ENCODE measurements at places on chromosomes 11 and 22. TPM values are rescaled to one million over a fixed set of nuclear protein-coding genes. Genes with fewer than 3 reads are reported as not detected.

The TOP3B gene
- 24.0 TPM for total RNA-seq

The ZNF215 gene
- 0.10 TPM for total RNA-seq

The CCDC82 gene
- total RNA-seq, result 11.8 TPM

The ART5 gene
- total RNA-seq, result not detected

The BEST1 gene
- 0.63 TPM for total RNA-seq

The IL10RA gene
- total RNA-seq, result 7.8 TPM

The OR51G2 gene
- total RNA-seq, result not detected

The OTOG gene
- total RNA-seq, result not detected

The IGSF22 gene
- total RNA-seq, result 0.13 TPM

The ELMOD1 gene
- total RNA-seq, result 1.3 TPM

The CLCF1 gene
- total RNA-seq, result 0.43 TPM

The TEX12 gene
- not detected for total RNA-seq

The DERL3 gene
- 4.7 TPM for total RNA-seq

The BAD gene
- 36.0 TPM for total RNA-seq

Data from left lobe of liver (tissue), 2 donors.